ENCODE measurements at places on chromosomes 13 and 19.

GRCh38 chr13:97005625-97006262 is 11.5 kb upstream of the OXGR1 start:
- DNase-seq, result no peak

DNA sequence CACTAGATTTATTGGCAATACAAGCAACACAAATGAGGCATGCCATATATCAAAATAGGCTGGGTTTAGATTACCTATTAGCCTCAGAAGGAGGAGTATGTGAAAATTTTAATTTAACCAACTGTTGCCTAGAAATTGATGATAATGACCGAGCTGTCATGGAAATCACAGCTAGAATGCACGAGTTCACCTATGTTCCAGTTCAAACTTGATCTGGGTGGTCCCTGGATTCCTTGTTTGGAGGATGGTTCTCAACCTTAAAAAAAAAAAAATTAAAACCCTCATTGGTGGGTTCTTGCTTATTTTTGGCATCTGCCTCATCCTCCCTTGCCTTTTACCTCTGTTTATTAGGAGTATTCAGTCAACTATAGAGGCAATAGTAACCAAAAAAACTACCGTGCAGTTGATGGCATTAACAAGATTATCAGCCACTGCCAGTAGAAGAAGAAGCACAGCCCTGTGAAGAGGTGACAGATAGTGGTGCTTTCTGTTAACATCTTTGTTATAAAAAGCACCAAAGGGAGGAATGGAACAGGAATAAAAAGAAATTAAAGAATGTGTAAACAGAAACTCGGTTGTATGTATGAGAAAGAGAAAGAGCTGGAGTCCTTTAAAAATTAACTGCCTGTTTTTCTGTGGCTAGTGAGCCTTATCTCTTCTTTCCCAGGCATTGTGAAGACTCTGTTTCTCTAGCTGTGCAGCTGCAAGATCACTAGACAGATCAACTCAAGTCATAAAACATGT is 106.4 kb downstream of the ZNF429 start:
- DNase-seq, result no peak

DNA sequence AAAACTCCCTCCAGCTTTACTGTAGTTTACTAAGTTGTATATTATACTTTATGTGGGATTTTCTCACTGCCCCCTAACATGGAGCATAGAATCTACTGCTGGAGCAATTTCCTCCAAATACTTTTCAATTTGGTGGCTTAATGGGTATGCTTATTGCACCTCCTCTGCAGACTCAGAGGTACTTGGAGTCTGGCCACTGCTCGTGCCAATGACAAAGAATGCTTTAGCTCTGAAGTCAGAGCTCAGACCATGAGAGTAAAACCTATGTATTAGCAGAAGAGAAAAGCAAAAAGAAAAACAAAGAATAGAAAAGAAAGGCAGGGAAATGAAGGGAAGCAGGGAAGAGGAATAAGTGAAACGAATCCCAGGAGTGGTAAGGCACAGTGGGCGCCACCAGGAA is 71.9 kb downstream of the SUCLA2 start:
- DNase-seq, result no peak

- DNase-seq, result peak; percentile 77
Measured at GRCh38 chr13:36436811-36437210, 4.5 kb downstream of the CCNA1 start.
